Bone marrow (tissue), 2 donors: ENCODE measurements at places on chromosomes 7 and 10.

DNA sequence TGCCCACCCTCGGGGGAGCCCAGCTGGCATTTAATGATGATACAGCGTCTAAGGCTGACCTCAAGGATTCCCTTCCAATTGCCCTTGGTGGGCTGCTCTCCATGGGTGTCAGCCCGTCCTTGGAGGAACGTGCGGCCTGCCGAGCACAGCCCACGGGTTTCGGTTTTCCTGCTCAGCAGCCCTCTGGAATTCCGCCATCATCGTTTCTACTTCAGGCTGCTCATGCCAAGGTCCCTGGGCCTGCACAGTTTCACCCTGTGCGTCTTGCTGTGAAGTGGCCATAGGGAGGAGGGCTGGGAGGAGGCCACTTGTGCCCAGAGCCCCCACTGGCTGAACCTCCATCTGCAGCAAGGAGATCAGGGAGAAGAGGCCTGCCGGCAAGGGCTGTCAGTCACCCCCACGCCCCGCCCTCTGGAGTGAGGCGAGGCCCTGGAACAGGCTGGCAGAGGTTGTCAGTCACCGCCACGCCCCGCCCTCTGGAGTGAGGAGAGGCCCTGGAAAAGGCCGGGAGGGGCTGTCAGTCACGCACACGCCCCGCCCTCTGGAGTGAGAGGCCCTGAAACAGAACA is 82.8 kb downstream of the CHST15 start:
- no peak for DNase-seq

GRCh38 chr10:125107166-125107949 is 53.0 kb downstream of the CTBP2 start:
- DNase-seq: no peak

DNA sequence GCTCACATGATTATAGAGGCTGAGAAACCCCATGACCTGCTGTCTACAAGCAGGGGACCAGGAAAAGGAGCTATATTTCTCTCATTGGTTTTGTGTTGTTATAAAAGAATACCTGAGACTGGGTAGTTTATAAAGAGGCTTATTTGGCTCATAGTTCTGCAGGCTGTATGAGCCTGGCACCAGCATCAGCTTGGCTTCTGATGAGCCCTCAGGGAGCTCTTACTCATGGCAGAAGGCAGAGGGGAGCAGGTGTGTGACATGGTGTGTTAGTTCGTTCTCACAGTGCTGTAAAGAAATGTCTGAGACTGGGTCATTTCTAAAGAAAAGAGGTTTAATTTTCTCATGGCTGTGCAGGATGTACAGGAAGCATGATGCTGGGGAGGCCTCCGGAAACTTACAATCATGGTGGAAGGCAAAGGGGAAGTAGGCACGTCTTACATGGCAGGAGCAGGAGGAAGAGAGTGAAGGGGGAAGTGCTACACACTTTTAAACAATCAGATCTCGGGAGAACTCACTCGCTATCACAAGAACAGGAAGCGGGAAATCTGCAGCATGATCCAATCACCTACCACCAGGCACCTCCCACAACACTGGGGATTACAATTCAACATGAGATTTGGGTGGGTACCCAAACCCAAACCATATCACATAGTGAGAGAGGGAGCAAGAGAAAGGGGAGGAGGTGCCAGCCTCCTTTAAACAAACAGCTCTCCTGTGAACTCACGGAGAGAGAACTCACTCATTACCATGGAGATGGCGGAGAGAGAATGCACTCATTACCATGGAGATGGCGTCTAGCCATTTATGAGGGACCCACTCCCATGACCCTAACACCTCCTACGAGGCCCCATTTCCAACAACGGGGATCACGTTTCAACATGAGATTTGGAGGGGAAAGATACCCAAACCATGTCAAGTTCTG is 133.4 kb downstream of the JCAD start:
- DNase-seq: no peak

DNA sequence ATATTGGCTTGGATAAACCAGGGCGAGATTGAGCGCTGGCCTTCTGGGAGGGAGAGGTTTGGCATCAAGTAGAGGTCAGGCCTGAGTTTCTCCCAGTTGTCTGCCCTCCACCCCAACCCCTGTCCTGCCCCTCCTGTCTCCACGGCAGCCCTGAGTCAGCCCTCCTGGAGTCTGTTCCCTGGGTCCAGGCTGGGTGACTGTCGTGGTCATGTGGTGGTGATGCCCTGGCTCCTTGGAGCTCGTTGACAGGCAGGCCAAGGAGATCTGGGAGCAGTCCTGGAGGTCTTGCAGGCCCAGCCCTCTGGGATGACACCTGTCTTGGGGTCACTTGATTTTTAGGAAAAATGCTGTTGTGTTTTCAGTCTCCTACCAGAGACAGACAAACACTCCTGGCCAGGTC is 53.6 kb upstream of the PODXL start:
- no peak for DNase-seq

GRCh38 chr7:25852211-25852938 is 299.6 kb upstream of the NFE2L3 start:
- DNase-seq: no peak
